Esophagus squamous epithelium (tissue), 5 donors: ENCODE measurements at places on chromosomes 6 and 20.

GRCh38 chr6:43339168-43339567 is 30.3 kb downstream of the ZNF318 start:
- no peak overlapping the region for H3K4me3 ChIP-seq
- no peaks in the 10 kb centered on the region for H3K27me3 ChIP-seq
- no peak for DNase-seq
- no peak overlapping the region for H3K27ac ChIP-seq
- H3K4me1 ChIP-seq = no peaks in the 10 kb centered on the region

DNA sequence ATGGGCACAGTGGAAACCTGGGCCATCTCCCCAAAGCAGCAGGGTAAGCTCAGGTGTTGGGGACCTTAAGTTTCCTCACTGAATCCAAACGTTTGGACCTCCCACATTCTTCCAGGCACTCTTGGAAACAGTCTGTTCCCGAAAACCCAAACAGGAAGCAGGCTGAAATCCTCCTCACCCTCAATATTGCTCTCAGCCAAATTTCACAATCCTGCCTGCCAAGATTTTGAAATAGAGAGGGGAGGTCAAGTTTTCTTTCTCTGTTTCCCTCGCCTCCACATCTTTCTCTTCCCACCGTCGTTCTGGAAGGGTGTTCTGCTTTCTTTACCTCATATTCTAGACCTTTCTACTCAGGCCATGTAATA is 392.0 kb upstream of the SASH1 start:
- H3K36me3 ChIP-seq = no peaks in the 10 kb centered on the region
- peaks cover 23% of the 10 kb centered on the region for H3K4me1 ChIP-seq
- H3K4me3 ChIP-seq = no peak overlapping the region
- H3K27ac ChIP-seq = no peak overlapping the region

- H3K27me3 ChIP-seq = no peaks in the 10 kb centered on the region
- H3K27ac ChIP-seq = no peak overlapping the region
- H3K4me1 ChIP-seq = peaks cover 62% of the 10 kb centered on the region
- H3K4me3 ChIP-seq = no peak overlapping the region
Measured at GRCh38 chr6:7587631-7588100, 2.3 kb upstream of the SNRNP48 start.

DNA sequence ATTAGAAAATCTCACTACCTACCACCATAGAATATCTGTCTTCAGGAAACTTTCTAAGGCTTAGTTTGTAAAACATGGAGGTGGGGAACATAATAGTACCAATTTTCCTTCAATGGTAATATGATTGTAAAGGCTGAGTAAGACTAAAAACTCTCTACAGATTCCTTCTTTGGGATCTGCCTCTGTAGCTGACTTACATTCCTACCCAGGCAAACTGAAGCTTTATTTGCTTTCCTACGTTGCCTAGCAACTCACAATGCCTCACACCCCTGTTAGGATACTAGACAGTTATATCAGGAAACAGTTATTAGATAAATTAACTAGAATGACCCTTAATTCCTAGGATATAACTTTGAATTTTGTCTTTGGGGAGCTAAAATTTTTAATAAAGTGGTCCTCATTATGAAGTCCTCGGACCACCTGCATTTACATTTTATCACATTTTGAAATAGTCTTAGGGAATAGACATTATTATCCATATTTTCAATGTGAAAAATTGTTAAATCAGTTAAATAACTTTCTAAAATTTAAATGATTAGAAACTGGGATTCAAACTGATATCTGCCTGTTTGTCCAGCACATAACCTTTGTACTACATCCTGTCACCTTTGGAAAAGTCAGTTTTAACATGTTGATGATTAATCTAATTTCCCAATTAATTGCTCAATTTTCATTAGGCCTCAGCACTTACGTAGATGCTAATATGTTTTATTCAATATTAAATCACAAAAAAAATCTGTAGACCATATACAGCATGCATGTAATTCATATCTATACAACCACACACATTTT is 591.4 kb downstream of the RNF144B start:
- H3K27ac ChIP-seq = no peak overlapping the region
- H3K4me1 ChIP-seq = no peaks in the 10 kb centered on the region
- no peak for DNase-seq
- no peaks in the 10 kb centered on the region for H3K27me3 ChIP-seq

- H3K27me3 ChIP-seq = no peaks in the 10 kb centered on the region
- H3K4me1 ChIP-seq = no peaks in the 10 kb centered on the region
- DNase-seq = no peak
- H3K36me3 ChIP-seq = no peaks in the 10 kb centered on the region
- H3K4me3 ChIP-seq = no peak overlapping the region
Measured at GRCh38 chr6:112337209-112337638, 9.9 kb upstream of the RFPL4B start.

GRCh38 chr20:21704408-21705385 is 767 bp upstream of the PAX1 start:
- no peak overlapping the region for H3K27ac ChIP-seq
- H3K4me1 ChIP-seq = peaks cover 34% of the 10 kb centered on the region
- peaks cover 23% of the 10 kb centered on the region for H3K27me3 ChIP-seq
- H3K36me3 ChIP-seq = no peaks in the 10 kb centered on the region
- DNase-seq = no peak

- no peaks in the 10 kb centered on the region for H3K27me3 ChIP-seq
- no peaks in the 10 kb centered on the region for H3K36me3 ChIP-seq
Measured at GRCh38 chr6:62819640-62820039, 391.6 kb upstream of the FKBP1C start.

- no peak overlapping the region for H3K27ac ChIP-seq
- H3K36me3 ChIP-seq = peaks cover 31% of the 10 kb centered on the region
- no peaks in the 10 kb centered on the region for H3K27me3 ChIP-seq
- no peak for DNase-seq
- H3K4me3 ChIP-seq = no peak overlapping the region
Measured at GRCh38 chr6:20538131-20538662, 3.9 kb downstream of the CDKAL1 start.

DNA sequence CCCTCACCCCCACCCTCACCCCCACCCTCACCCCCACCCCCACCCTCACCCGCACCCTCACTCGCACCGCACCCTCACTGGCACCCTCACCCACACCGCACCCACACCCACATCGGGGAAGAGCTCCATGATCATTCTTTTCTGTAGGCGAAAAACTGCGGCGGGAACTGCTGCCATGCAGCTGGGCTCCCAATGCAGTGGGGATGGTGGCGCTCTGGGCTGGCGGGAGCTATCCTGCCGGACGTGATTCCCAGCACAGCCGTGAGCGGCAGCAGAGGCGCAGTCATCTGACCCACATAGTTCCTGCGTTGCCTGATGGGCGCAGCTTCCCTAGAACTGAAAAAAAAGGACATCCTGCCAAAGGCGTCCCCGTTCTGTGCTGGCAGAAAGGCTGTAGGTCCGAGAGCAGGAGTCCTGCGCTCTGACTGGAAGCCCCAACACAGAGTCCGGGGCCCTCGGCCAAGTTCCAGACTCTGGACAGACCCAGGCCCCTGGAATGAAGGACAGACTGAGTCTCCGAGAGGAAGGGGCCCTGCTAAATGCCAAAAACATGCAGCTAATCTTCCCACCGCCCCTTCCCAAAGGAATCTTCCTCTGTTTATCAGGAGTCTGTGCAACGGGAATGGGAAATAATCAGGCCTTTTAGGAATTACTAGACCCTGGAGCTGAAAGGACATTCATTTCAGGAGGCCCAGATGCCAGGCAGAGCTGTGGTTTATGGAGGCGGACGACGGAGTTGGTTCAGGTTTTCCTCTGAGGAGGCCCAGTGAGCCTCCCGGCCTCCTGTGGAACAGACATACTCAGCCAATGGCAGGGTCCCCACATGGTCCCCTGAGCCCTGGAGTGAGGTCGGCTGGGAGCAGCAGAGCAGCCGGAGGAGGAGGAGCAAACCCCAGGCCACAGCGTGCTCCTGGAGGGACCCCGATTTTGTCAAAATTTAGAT is 14.1 kb upstream of the TCFL5 start:
- no peak overlapping the region for H3K4me3 ChIP-seq
- H3K27ac ChIP-seq = peak overlapping the region; percentile 80
- H3K4me1 ChIP-seq = peaks cover 25% of the 10 kb centered on the region
- no peak for DNase-seq

- DNase-seq = no peak
- no peak overlapping the region for H3K4me3 ChIP-seq
- H3K4me1 ChIP-seq = no peaks in the 10 kb centered on the region
- no peak overlapping the region for H3K27ac ChIP-seq
- H3K27me3 ChIP-seq = no peaks in the 10 kb centered on the region
- no peaks in the 10 kb centered on the region for H3K36me3 ChIP-seq
Measured at GRCh38 chr20:53287357-53288042, 306.1 kb downstream of the ZNF217 start.

- H3K4me3 ChIP-seq = no peak overlapping the region
- no peaks in the 10 kb centered on the region for H3K27me3 ChIP-seq
- H3K36me3 ChIP-seq = no peaks in the 10 kb centered on the region
- H3K27ac ChIP-seq = no peak overlapping the region
Measured at GRCh38 chr20:46823271-46823751, 71.3 kb upstream of the EYA2 start.

- no peak for DNase-seq
- H3K4me3 ChIP-seq = no peak overlapping the region
- no peaks in the 10 kb centered on the region for H3K27me3 ChIP-seq
- no peak overlapping the region for H3K27ac ChIP-seq
- no peaks in the 10 kb centered on the region for H3K36me3 ChIP-seq
Measured at GRCh38 chr6:110543106-110543505, 66.7 kb upstream of the SLC22A16 start.

GRCh38 chr6:34864007-34864406 is 23.8 kb downstream of the TAF11 start:
- no peaks in the 10 kb centered on the region for H3K4me1 ChIP-seq
- H3K27me3 ChIP-seq = no peaks in the 10 kb centered on the region
- H3K36me3 ChIP-seq = peaks cover 98% of the 10 kb centered on the region
- DNase-seq = no peak

DNA sequence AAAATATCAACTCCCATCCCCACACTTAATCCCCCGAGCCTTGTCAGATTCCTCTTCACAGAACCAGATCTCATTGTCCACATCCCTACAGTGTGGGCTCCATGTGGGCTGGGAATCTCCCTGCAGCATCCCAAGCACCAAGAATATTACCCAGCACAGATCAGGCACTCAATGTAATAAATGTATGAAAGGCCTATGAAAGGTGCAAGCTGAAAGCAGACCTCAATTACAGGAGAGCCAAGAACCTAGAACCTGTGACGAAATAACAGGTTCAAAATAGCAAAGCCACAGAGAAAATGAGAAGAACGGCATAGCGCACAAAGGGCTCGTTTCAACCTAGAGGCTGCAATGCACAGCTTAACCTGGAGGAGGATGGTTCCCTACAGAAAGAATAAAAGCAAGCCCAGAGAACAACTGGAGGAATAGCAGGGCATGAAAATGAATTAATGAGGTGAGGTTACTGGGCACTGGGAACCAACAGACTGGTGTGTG is 3.1 kb downstream of the SLC23A2 start:
- no peaks in the 10 kb centered on the region for H3K27me3 ChIP-seq
- peaks cover 25% of the 10 kb centered on the region for H3K4me1 ChIP-seq
- H3K4me3 ChIP-seq = no peak overlapping the region
- no peaks in the 10 kb centered on the region for H3K36me3 ChIP-seq

DNA sequence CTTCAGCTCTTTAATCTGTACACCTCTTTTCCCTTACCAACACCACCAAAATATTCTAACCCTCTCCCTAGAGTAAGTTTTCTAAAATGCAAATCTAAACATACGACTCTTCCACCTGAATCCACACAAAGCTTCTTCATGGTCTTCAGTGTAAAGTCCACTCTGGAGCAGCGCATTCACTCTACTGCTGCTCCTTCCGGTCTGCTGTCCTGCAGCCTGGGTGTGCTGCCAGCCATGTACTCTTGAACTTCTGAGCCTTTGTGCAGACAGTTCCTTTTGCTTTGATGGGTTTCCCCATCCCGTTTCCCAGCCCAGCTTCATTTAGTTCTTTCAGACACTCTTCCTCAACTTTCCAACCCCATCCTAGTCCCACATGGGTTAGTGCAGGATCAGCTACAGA is 108.7 kb upstream of the SGK1 start:
- no peak for DNase-seq
- no peaks in the 10 kb centered on the region for H3K36me3 ChIP-seq
- no peak overlapping the region for H3K4me3 ChIP-seq
- peaks cover 3% of the 10 kb centered on the region for H3K4me1 ChIP-seq

DNA sequence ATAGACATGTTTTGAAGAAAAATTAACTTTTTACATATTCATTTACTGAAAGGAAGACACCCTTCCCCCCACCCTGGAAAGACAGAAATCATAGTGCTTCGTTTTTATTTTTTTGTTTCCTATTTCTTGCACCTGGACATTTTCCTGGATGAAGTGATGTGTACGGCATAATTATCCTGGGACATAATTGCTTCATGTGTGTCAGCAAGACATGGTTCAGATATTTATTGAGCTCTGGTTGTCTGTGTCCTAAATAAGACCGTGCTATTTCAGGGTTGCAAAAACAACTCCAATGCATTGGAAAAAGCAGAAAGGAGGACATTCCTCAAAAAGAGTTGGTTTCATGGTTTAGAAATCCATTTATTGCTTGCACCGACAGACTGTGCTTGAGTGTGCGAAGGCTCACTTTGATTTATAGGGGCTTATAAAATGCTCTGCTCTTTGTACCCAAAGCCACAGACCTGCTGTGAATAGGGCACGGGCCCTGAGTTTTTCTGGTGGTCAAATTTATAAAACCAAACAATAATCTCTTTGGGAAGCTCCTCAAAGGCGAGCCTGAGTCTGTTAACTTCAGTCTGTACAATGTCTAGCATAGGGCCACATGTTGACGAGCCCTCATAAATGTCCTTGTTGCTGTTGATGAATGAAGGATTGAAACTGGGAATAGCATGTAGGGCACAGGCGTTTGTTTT is 179.5 kb downstream of the SOX4 start:
- H3K4me1 ChIP-seq = peaks cover 12% of the 10 kb centered on the region
- H3K36me3 ChIP-seq = no peaks in the 10 kb centered on the region
- H3K4me3 ChIP-seq = no peak overlapping the region
- H3K27me3 ChIP-seq = no peaks in the 10 kb centered on the region

- H3K27me3 ChIP-seq = no peaks in the 10 kb centered on the region
- no peak for DNase-seq
- no peaks in the 10 kb centered on the region for H3K36me3 ChIP-seq
- H3K4me3 ChIP-seq = peak overlapping the region; percentile 23
- H3K4me1 ChIP-seq = peaks cover 24% of the 10 kb centered on the region
- peak overlapping the region; percentile 86 for H3K27ac ChIP-seq
Measured at GRCh38 chr6:127458817-127459216, 372 bp downstream of the KIAA0408 start.

DNA sequence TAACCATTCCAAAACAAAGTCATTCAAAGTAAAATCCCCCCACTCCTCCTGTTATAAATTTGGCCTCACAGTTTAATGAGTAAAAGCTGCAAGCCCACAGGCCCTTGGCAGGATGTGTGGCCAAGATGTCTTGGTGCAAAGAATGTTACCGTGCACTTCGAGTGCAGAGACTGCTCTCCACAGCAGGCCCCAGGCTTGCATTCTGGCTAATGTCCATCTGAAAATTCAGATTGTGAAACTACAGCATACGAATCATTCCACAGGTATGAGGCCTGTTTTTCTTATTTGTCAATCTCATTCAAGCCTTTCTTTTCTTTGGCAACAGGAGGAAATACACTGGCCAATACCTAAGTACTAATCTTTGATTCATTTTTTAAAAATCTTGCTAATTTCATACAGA is 7.1 kb downstream of the RPS6KA2 start:
- H3K27me3 ChIP-seq = no peaks in the 10 kb centered on the region
- peaks cover 22% of the 10 kb centered on the region for H3K4me1 ChIP-seq
- H3K36me3 ChIP-seq = no peaks in the 10 kb centered on the region
- H3K4me3 ChIP-seq = no peak overlapping the region
